Bronchial epithelial cell (primary cell): ENCODE measurements at places on chromosomes 7 and 10.

DNA sequence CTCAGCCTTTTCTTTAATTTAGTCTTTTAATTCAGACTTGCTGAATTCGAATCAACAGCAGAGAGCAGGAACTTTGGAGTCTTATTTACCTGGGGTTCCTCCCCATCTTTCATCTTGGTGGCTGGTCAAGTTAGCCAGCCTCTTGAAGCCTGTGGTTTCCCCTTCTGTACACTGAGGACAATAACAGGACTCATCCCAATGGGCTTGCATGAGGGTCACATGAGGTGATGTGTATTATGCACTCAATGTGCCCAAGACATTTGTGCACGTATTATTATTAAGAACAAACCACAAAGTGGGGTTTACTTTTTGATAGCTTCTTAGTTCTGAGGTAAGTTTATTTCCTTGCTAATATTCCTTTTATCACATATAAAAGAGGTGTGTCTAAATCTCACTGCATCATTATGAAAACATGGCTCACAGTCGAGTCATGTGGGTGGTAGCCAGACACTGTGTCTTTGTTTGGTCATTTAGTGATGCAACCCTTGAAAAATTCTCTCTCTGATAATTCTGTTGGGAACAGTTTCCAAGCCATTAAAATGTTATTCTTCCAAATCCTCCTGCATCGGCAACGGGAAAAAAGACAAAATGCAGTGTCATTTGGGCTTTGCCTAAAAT lies 86.5 kb upstream of the GRB10 start:
- peak; percentile 89 for DNase-seq

- DNase-seq = no peak
Observed at GRCh38 chr7:13057462-13058200, 370.2 kb downstream of the ARL4A start.

GRCh38 chr7:101882595-101883564 lies 65.5 kb downstream of the CUX1 start:
- DNase-seq = peak; percentile 100

- DNase-seq = peak; percentile 9
Observed at GRCh38 chr10:107232013-107232412, 67.5 kb upstream of the SORCS1 start.

- DNase-seq = no peak
Observed at GRCh38 chr7:84336766-84337165, 142.2 kb upstream of the SEMA3A start.

DNA sequence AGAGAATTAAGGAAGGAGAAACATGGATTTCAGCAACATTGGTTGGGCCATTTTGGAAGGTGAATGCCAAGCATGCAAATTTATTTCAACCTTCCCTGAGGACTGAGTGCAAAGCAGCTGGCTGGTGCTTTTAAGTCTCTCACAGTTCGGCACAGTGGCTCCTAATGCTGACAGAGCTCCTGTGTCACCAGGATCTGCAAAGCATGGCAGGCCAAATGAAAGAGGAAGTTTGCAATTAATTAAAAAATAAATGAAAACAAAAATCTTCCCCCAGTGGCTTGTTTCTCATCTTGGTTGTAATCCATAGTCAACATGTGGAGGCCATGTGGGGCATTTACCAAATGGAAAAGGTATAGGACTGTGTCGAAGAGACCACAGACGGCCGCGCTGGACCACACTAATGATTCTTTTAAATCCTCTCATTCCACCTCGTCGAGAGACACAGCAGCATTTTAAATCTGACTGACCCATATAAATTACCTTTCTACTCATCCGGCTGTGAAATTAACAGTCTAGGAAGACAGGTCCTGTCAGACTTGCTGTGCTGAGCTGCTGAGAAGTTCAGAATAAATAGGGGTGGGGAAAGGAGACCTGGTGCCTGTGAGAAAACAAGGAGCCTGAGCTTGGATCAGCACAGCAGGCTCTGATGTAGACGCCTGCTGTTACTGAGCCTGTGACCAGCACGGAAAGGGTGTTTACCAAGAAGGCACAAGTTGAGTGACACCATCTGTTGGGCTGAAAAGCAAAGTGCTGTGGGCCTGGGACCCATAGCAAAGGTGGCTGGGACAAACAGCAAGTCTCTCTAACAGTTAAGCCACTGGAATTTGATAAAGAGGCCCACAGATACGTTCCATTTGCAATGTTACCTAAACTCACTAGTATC lies 136.0 kb upstream of the COL1A2 start:
- no peak for DNase-seq

- no peak for DNase-seq
Observed at GRCh38 chr10:73814896-73815718, 3.7 kb upstream of the NDST2 start.

GRCh38 chr7:78563191-78563590 lies 764.6 kb downstream of the PHTF2 start:
- DNase-seq = no peak

DNA sequence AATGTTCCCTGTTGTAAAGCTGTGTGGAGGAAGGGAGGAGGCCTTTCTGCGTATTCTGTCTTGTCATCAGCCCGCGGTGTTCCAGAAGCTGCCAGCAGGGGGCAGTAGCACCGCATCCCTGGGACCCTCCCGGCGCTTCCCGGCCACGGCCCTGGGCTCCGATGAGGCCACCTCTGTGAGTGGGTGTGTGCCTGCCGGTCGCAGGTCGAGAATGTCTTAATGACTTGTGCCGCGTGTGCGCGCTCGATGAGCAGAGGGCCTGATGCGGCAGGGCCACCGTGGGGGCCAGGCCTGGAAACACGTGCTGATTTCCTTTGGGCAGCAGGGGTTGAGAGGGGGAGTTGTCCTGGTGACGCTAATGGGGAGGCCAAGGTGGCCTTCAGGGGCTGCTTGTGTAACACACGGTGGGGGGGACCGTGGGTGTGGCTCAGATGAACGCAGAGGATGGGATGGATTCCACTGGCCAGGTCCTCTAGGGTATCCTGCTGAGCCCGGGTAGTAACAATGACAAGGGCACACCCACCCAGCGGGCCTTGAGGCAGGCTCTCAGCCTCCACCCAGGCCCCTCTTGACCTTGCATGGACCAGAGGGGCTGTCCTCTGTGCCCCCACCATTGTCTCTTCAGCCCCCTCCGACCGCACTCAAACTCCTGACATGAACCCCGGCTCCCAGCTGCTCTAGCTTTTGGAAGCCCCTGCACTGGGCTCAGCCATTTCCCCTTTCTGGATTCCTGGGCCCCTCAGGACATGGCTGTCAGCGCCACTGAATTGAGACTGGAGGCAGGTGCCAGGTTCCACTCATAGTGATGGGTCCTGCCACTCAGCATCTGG lies 135.9 kb upstream of the PODXL start:
- peak; percentile 17 for DNase-seq

DNA sequence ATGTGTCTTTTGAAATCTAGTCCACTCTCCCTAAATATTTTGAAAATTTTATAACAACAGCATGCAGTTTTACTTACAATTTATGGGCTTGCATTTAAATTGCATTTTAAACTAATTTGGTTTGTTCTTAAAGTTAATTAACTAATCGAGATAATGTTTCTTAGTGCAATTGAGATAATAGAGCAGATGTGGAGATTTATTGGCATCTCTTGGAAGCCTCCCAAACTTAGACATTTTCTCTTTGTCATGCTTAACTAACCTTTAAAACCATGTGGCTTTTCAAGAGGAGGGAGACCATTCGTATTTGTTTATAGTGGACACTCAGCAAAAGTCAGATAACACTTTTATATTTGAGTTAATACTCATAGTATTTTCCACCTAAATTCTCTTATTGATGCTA lies 887.0 kb upstream of the CELF2 start:
- no peak for DNase-seq

DNA sequence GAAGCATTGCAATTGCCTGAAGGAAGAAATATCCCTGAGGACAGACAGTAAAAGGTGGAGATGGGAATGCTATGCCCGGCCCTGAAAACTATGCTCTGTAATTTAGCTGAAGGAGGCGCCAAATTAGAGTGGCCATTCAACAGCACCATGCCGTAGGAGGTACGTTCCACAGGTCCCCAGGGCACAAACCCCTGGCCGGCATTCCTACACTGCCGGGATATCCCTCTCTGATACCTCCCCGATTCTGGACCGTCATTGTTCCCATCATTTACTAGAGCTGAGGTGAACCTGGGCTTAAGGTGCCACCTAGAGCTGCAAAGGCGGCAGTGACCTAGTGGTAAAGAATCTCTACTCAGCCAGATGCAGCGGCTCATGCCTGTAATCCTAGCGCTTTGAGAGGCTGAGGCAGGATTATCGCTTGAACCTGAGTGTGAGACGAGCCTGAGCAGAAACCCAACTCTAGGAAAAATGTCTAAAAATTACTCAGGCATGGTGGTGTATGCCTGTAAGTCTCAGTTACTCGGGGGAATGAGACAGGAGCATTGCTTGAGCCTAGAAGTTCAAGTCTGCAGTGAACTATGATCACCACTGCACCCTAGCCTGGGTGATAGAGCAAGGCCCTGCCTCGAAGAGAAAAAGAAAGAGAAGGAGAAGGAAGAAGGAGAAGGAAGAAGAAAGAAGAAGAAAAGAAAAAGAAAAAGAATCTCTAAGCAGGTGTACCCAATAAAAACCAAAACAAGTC lies 53.0 kb upstream of the TNKS2 start:
- peak; percentile 45 for DNase-seq

DNA sequence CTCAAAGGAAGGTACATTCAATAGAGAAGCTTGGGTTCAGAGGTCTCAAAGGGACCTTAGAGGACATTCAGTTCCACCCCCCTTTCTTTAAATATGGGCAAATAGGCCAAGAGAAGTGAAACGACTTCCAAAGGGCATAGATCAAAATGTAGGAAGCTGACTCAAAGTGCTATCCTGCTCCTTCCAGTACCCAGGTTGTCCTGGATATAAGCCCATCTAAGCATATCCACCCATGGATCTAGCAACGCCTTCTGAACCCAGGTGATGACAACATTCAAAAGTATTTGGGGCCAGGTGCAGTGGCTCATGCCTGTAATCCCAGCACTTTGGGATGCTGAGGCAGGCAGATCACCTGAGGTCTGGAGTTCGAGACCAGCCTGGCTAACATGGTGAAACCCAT lies 5.3 kb downstream of the ATXN7L1 start:
- peak; percentile 65 for DNase-seq

DNA sequence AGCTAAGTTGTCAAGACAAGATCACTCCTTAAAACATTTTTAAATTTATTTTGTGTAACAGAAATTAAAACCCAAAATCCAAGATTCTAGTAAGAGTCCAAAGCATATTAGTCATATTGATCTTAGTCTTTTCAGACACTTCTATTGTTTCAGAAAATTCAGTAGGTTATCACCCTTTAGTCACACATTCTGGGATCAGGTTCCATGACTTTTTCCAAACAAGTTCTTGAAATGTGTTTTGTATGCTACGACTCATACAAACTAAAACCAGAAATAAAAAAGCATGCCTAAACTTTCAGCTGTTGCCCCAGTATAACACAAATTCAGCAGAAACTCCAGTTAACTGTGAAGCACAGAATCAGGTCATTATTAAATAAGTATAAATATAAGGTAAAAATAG lies 10.7 kb downstream of the SEMA3D start:
- peak; percentile 63 for DNase-seq

- DNase-seq = peak; percentile 61
Observed at GRCh38 chr7:130758429-130759056, 24.5 kb upstream of the KLF14 start.

DNA sequence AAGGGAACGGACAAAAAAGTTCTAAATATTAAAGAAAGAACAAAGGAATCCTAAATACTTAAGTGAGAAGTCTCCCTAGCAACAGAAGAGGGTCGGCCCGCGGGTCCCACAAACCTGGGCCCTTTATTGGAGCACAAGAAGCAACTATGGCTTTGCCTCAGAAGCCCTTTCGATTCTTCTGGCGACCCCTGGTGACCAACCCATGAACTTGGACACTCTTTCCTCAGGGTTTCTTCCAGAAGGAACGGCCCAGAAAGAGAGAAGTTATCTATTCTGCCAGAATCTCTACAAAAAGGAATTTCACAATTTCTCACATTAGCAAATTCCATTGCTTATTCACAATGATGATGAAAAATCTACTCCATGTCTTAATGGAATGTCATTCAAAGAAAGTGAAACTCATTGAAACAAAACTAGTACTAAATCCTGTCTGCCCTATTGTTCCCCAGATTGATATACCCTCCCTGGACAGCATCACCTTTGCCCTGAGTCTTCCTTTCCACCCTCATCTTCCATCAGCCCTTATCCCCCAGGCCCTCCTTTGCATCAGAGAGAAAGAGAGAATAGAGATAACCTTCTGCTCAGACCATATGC lies 43.7 kb downstream of the CPVL start:
- DNase-seq = peak; percentile 33

DNA sequence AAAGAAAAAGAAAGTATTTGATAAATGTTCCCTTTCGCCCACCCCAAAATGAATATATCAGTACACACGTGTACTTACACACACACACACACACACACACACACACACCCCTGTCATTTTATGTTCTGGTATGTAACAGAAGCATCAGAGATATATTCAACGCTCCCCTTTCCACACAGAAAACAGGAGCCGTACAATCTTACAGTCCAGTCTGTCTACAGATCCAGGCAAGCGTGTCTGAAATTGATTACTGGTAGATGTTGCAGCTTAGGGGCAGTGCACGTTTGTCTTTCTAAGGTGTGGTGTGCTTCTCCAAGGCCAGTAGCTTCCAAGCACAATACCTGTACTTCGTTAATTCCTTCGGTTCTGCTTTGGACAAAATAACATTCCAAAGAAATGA lies 143.7 kb upstream of the RNF32 start:
- DNase-seq = no peak

DNA sequence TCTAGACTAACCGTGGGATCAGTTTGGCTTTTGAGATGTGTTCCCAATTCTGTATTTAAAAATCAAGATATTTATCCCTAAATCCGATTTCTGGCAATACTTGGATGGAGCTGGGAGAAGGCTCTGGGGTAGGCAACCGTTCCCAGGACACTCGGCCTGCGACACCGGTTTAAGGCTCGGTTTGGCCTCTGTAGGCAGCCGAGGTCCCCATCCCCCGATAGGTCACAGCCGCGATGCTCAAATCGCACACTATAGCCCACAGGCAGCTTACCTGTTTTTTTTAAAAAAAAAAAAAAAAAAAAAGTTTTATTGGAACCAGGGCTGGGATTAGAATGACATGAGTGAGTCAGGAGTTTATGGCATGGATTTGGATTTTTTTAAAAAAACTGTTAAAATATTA lies 729 bp upstream of the TAF3 start:
- no peak for DNase-seq

DNA sequence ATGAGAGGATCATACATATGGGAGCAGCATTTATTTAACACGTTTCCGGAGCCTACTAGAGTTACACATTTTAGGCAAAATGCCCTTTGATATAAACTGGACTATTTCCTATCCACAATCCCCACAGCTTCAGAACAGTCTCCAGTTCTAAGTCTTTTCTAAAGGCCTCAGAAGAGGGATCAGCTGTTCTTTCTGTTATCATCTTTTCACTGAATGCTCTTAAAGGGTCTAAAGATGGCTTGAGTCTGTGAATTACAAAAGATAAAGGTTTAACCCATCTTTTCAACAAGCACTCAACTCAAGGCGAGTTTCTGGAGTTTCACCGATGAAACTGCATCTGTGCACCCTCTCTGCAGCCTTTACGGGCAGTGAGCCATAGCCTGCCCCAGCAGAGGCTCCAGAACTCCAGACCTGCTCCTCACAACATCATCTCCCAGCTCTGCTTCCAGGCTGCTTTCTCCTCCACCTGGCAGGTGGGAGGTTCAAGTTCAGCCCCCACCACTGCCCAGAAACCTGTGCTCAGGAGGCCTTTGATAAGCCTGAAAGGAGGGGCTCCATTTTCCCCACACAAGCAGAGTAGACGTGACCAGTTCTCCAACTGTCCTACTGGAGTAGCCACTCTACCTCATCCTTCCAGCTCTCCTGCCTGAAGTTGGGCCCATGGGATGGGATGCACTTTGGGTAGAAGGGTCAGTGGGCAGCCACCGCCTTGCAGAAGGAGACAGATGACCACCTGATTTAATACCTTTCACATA lies 53.4 kb downstream of the HSPA12A start:
- DNase-seq = no peak
